Dermis blood vessel endothelial cell (primary cell): ENCODE measurements at places on chromosomes 7 and 10. TPM values are rescaled to one million over a fixed set of nuclear protein-coding genes. Genes with fewer than 3 reads are reported as not detected.

The CUBN gene
- total RNA-seq = 6.1 and 27.5 TPM in 2 replicates

The INSYN2A gene
- total RNA-seq = not detected in 2 replicates

The NET1 gene
- 21.1 and 34.8 TPM in 2 replicates for total RNA-seq

The TSPAN12 gene
- total RNA-seq = 74.5 and 83.4 TPM in 2 replicates

The AFAP1L2 gene
- total RNA-seq = 7.6 and 27.7 TPM in 2 replicates

The IKZF1 gene
- 0.17 TPM in 1 of 2 replicates, not detected in the other for total RNA-seq

The CCL24 gene
- not detected in 2 replicates for total RNA-seq

The PNLIPRP1 gene
- total RNA-seq = not detected in 2 replicates

The SHTN1 gene
- total RNA-seq = 1.0 and 2.9 TPM in 2 replicates

The OR9A2 gene
- total RNA-seq = not detected in 2 replicates

The FZD8 gene
- total RNA-seq = 25.6 and 30.5 TPM in 2 replicates

The PRPS1L1 gene
- total RNA-seq = 0.14 TPM in 1 of 2 replicates, not detected in the other

The NPFFR1 gene
- not detected in 2 replicates for total RNA-seq

The AOAH gene
- total RNA-seq = 0.09 TPM in 1 of 2 replicates, not detected in the other

The TYW1B gene
- 2.8 and 6.0 TPM in 2 replicates for total RNA-seq

The CDK13 gene
- total RNA-seq = 57.1 and 78.1 TPM in 2 replicates

The AGMO gene
- total RNA-seq = 1.9 and 6.7 TPM in 2 replicates

The CRYGN gene
- total RNA-seq = not detected in 2 replicates

The PFKFB3 gene
- 30.1 and 35.3 TPM in 2 replicates for total RNA-seq

The PSTK gene
- 1.7 and 3.2 TPM in 2 replicates for total RNA-seq

The LIPF gene
- not detected in 2 replicates for total RNA-seq

The LIPN gene
- total RNA-seq = not detected in 2 replicates

The SYT15 gene
- 0.51 and 1.5 TPM in 2 replicates for total RNA-seq

The CPN1 gene
- total RNA-seq = not detected in 2 replicates

The STK31 gene
- 0.17 and 0.19 TPM in 2 replicates for total RNA-seq

The COL17A1 gene
- 0.34 and 0.84 TPM in 2 replicates for total RNA-seq

The BMPER gene
- 0.70 and 1.0 TPM in 2 replicates for total RNA-seq

The FAM25C gene
- not detected in 2 replicates for total RNA-seq

The AS3MT gene
- total RNA-seq = 1.2 and 2.0 TPM in 2 replicates

The ZNF655 gene
- total RNA-seq = 10.0 and 10.9 TPM in 2 replicates

The STAMBPL1 gene
- total RNA-seq = 1.0 and 1.4 TPM in 2 replicates

The ACHE gene
- 1.2 and 4.9 TPM in 2 replicates for total RNA-seq

The AKR1D1 gene
- not detected in 2 replicates for total RNA-seq

The PHKG1 gene
- 0.34 and 0.60 TPM in 2 replicates for total RNA-seq

The CPA2 gene
- total RNA-seq = not detected in 2 replicates

The LGI1 gene
- not detected in 2 replicates for total RNA-seq

The CUX1 gene
- total RNA-seq = 39.5 and 42.5 TPM in 2 replicates

The RRP12 gene
- total RNA-seq = 10.4 and 20.3 TPM in 2 replicates

The PON1 gene
- not detected in 2 replicates for total RNA-seq

The ANKRD30A gene
- not detected in 2 replicates for total RNA-seq

The KLF14 gene
- under 0.01 TPM in 1 of 2 replicates, not detected in the other for total RNA-seq

The PDGFA gene
- 68.8 and 100 TPM in 2 replicates for total RNA-seq

The MET gene
- total RNA-seq = 66.4 and 113 TPM in 2 replicates

The ENTPD1 gene
- 32.2 and 54.4 TPM in 2 replicates for total RNA-seq

The GPNMB gene
- 0.65 and 0.68 TPM in 2 replicates for total RNA-seq

The HTRA1 gene
- 54.7 and 117 TPM in 2 replicates for total RNA-seq

The CDK14 gene
- total RNA-seq = 3.0 and 3.2 TPM in 2 replicates

The TMEM60 gene
- 9.2 and 11.2 TPM in 2 replicates for total RNA-seq

The C10orf105 gene
- total RNA-seq = under 0.01 and 0.05 TPM in 2 replicates

The NCF1 gene
- not detected in 2 replicates for total RNA-seq

The GIMAP2 gene
- 75.9 and 87.0 TPM in 2 replicates for total RNA-seq

The FXYD4 gene
- total RNA-seq = not detected in 2 replicates
